ENCODE measurements at places on chromosomes 4 and X.
A peak's percentile ranks its signal among the peaks of the same experiment; 100 is the strongest.

DNA sequence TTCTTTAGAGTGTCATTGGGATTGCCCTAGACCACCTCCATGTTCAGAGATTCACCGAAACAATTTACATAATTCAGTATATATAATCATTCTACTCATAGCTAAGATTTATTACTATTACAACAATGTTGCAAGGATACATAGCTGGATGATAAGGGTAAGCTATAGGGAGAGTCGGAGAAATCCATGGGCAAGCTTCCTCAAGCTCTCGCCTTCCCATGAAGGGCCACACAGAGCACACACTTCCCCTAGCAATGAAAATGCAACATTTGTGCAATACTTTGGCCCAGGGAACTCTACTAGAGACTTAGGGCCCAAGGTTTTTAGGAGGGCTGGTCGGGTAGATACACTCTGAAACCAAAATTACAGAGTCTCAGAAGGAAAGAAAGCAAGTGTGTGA lies 49.7 kb upstream of the ABCG2 start:
- DNase-seq = no peak

DNA sequence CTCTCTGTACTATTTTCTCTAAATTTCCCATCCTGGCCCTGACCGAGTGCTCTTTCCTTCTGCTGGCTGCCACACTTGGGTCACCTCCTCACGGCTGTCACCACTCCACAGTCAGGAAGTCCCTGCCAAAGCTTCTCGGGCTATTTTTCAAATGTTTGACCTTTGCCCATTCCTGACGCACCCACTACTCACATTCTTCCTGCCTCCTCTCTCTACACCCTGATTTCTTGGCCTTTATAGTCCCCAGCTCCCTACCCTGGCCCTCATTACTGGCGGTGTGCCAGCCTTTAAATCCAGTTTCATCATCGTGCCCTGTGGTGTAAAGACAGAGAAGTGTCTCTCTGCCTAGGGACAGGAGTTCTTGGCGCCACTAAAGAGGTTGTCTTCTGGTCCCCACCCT lies 46.4 kb upstream of the GATB start:
- no peak for DNase-seq

GRCh38 chr4:122117743-122118142 lies 34.4 kb upstream of the BLTP1 start:
- DNase-seq = no peak

DNA sequence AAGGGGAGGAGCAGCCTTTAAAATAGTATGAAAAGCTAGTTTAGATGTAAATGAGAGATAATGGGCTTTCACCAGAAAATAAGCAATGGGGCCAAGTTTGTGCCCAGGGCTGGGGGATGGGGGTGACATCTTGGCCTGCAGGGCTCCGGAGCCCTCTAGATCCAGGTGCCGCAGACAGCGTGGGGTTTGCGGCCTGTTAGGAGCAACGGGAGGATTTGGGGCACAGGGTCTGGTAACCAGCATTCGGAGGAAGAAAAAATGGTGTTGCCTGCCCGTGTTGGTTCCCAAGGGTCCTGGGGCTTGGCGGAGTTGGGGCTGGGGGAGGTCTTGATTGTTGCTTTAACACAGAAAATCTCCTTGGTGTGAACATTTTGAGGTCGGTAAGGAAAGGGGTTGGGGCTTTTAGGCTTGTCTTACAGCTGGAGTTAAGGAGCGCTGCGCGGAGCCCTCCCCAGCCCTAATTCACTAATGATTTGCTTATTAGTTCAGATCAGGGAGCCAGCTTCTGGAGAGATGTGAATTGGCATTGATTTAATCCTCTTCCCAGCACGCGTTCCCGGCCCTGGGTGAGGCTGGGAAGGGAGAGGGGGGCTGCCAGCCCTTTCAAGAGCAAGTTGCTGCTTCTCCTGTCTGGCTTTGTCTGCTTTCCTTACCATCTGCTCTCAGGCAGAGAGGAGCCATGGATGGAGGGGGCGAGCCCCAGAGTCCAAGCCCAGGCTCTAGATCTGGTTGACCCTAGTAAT lies 443.4 kb downstream of the BCOR start:
- no peak for DNase-seq

DNA sequence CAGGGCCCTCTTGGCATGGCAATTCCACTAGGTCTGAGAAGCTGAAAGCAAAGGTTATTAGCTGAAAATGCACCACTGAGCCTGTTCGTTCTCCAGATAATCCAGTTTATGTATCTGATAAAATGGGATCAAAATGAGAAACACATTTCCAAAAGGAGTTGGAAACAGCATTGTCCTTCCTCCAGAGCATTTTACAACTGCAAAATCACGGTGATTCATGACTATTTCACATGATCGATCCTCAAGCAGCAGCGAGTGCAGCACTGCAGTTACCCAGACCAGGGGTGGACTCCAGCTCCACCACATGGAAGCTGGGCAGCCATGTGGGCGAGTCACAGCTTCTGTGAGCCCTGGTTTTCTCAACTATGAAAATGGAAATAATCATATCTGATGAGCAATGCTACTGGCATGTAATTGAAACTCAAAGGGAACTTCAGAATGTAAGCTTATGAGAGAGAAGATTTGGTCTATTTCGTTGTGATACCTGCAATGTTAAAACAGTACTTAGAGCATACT lies 78.7 kb upstream of the MSX1 start:
- no peak for DNase-seq

DNA sequence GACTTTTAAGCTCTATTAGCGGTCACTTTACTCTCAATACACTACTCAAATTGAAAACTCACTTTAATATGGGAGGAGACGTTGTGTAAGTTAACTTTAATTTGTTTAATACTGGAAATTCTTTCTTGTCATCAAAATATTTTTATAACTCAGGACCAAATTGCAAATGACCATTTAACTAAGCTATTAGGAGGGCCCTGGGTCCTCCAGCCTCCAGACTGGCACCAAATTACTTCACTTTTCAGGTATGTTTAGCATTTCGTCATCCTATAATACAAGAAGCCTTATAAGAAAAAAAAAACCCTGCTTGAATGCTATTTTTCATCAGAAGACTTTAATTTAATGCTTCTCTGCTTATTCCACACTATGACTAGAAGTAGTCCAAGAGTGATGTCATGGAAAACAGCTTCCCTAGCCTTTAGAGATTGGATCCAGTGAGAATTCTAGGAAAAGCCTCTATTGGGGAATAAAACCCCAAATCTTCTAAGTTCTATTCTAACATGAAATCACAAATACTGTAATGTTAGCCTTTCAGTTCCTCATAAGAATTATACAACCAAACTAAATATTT lies 6.6 kb downstream of the KLHL15 start:
- no peak for DNase-seq

DNA sequence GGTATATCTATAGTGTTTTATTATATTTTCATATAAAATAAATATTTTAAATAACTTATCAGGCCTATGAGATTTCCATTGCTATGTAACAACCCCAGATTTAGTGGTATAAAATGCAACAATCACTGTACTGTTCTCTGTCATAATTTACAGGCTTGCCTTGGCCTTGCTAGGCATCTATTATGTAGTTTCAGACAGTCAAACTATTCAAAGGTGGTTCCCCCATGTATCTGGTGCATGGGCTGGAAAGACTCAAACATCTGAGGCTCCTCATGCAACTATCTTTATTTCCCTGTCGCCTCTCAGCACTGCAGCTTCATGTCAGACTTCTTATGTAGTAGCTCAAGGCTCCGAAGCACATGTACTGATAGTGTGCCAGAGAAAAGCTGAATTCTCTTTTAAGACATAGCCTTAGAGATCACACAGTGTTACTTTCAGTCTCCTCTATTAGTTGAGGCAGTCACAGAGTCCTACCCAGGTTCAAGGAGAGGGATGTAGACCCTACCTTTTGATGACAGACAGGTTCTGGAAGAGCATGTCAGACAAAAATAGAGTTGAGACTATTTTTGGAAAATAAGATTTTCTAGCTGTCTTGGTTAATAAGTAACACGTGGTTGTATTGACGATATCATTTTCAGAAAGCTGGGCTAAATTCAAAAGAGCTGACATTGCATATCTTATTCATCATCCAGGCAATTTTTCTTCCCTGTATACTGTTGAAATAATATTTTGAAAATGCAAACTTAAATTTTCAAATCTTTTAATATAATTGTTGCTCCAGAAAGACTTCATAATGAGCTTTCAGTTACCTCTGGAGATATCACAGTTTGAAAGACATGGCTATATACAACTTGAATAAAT lies 19.4 kb downstream of the MTTP start:
- DNase-seq = no peak

DNA sequence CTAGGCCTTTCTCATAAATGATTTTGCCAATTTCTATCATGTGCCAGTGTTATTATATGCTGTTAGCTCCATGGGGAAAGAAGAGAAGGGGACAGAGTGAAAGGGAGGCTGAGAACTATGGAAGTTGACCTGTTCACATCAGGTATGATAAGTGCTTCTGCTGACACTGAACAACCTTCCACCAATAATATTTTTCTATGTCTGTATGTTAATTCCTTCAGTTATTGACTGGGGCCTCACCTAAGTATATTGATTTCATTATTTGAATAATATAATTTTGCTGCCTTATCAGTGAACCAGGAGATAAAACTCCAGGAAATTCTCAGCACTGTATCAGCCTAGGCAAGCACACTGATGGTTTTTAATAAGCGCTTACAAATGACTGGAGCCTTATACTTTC lies 262.8 kb downstream of the SNCA start:
- no peak for DNase-seq

DNA sequence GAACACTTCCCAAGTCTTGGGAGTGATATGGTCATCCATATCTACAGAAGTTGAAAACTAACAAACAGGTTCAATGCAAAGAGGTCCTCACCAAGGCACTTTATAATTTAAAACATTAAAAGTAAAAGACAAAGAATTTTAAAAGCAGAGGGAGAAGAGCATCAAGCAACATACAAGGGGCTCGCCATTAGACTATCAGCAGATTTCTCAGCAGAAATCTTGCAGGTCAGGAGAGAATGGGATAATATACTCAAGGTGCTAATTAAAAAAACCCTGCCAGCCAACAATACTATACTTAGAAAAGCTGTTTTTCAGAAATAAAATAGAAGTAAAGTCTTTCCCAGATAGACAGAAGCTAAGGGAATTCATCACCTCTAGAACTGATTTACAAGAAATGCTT lies 121.2 kb downstream of the NEK1 start:
- no peak for DNase-seq

DNA sequence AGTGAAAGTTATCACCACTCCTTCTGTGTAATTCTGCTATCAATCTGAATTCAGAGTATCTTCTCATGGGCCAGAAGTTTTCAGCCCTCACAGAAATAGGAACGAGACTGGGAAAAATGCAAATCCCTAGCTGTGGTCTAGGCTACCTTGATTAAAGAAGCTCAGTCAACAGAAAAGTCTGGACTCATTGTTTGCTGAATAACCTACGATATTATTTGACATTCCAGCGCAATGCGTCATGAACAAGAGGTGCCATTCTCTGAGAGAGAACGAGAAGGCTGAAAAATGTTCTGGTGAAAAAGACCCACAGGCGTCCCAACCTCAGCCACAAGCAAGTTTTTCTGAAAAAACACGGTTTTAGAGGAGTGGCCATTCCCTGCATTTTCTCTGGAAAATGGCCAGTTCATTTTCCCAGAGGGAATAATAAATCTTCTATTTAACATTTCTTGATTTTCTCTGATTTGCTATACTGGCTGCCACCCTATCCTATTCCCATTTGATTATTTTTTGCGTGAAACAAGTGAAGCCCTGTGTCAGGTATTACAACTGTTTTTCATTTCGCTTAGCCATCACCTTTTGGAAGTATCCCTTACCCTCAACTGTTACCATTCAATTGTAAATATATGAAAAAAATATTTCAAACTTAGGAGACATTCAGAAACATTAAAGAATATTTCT lies 1117.6 kb upstream of the PRKX start:
- DNase-seq = no peak

GRCh38 chrX:45001048-45001447 lies 128.1 kb downstream of the KDM6A start:
- no peak for DNase-seq

- DNase-seq = no peak
Observed at GRCh38 chr4:138239491-138239890, 2.7 kb downstream of the SLC7A11 start.

- DNase-seq = peak; percentile 89
Observed at GRCh38 chr4:183905081-183905592, at the start of gene STOX2. TSS of gene STOX2 (plus strand) at chr4:183905307. CDS start at chr4:183906791, 1,484 bp downstream.

DNA sequence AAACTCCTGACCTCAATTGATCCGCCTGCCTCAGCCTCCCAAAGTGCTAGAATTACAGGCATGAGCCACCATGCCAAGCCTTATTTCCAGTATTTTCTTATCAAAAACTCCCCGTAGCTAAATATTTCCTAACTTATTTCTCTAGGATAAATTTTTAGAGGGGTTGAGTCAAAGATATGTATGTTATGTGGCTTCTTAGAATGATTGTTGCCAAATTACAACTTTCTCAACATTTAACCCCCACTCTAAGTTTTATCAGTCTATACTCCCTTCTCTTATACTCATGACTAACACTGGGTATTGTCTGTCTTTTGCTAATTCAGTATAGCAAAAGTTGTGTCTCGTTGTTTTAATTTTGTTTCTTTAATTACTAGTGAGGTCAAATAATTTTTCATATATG lies 187.7 kb upstream of the LNX1 start:
- DNase-seq = no peak

DNA sequence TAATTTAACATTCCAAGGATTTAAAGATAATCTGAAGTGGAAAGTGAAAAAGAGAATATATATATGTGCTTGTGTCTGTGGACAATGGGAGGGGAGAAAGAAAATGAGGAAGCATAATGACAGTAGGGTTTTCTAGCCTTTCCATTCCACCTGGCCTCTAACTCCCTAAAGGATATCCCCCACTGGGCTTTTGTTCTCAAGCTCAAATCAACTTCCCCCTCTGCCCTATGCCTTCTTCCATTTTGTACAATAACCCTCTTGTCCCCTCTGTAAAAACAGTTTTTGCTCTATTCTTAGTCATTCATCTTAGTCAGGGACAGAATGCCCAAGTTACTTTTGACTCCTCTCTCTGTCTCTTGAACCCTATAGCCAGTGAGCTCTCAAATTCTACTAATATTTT lies 23.6 kb downstream of the ANTXR2 start:
- DNase-seq = no peak

DNA sequence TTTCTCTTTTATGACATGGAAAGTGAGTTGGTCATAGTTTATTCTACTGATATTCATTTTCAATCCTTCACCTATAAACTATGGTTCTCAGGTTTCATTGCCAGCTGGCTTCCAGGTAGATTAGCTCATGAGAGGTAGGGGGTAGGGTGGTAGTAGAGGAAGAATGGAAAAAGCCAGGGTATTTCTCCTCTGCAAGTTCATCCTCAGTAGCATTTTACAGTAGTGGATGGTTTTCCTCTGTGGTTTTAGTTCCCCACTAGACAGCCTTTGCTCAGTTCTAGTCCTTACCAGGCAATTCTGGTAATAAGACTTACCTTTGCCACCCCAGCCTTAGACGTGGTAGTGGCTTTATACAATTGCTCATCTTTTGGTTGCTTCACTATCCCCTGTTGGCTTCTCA lies 8.9 kb upstream of the NAA11 start:
- no peak for DNase-seq

DNA sequence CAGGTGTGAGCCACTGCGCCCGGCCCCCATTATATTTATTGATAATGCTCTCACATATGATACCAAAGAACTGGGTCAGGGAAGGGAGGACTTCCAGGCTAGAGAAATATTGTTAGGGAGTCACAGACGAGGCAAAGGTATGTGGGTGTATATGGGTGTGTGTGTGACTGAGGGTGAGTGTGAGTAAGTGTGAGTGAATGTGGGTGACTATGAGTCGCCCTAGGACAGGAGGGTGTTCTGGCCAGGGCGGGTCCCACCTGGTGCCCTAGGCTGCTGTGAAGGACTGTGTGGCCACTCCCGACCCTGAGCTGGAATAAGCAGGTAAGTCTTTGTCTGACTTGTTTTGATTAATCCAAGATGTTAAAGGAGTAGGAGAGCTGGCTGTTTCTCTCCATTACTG lies 34.4 kb downstream of the RWDD4 start:
- DNase-seq = no peak
